Motor neuron (in vitro differentiated cells): ENCODE measurements at places on chromosomes 16 and 17. TPM values are rescaled to one million over a fixed set of nuclear protein-coding genes. Genes with fewer than 3 reads are reported as not detected.

VPS35 gene
- total RNA-seq, result 40.4 and 47.6 TPM in 2 replicates

SPEM3 gene
- 0.22 and 2.0 TPM in 2 replicates for total RNA-seq

- ATAC-seq, result no peak
These were observed 6.7 kb downstream of the NTHL1 start for GRCh38 chr16:2040787-2041522.

- ATAC-seq, result no peak
These were observed 22.5 kb upstream of the SLC7A5 start for GRCh38 chr16:87891764-87892163.

DNA sequence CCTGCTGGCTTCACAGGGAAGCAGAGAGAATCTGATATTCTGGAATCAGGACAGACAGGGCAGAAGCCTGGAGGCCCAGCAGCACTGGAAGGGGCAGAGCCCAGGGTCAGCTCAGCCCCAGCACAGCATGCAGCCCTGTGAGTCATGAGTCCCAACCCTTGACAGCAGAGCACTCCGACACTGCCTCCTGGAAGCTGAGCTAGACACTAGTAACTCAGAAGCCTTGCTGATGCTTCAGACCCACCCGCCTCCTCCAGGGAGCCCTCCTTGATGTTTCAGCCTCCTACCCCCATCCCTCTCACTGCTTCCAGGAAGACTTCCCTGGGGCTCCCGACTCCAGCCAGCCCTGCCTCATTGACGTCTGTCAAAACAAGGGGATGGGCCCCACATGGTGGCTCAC lies 6.9 kb downstream of the CAMKK1 start:
- ATAC-seq, result no peak

DNA sequence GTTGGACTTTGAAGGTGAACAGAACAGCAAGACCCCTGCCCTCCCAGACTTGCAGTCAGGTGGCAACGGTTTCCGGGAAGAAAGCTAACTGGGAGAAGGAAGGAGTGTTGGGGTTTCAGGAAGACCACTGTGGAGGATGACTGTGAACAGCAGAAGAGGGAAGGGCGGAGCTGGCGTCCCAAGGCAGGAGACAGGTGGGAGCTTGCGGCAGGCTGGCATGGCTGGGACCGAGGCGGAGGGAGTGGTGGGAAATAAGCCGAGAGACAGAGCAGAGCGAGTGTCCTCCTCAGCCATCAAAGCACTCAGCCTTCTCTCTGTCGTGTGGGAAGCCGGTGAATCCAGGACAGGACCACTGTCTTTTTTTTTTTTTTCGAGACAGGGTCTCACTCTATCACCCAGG lies 108.5 kb upstream of the CACNG5 start:
- ATAC-seq, result no peak

GRCh38 chr17:81566461-81567126 lies 14.4 kb upstream of the FAAP100 start:
- ATAC-seq, result peak; percentile 91

GRCh38 chr17:37465069-37465616 lies 24.5 kb upstream of the DUSP14 start:
- peak; percentile 89 for ATAC-seq

DNA sequence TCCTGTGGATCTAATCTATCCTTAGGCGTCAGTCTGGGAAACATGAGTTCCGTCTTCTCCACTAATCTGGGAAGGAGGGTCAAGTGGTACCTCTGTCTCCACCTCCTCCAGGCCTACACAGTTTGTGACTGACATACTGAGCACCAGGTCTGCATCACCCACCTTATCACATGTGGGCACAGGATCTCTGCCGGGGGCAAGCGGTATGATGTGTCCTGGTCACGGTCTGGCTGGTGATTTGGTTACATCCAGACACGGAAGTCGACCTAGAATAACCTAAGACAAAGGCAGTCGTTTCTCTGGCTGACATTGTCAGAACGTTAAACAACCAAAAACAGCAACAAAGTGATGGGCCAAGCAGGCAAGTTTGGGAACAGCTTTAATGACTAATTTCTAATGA lies 82.5 kb upstream of the HSBP1 start:
- ATAC-seq, result no peak

PRSS27 gene
- 2.9 and 4.4 TPM in 2 replicates for total RNA-seq

CCL8 gene
- total RNA-seq, result not detected in 2 replicates

TMC8 gene
- 0.58 and 1.1 TPM in 2 replicates for total RNA-seq

- ATAC-seq, result no peak
These were observed 3.2 kb downstream of the ZC3H7A start for GRCh38 chr16:11793840-11794239.

ACSM2A gene
- 0.27 and 0.36 TPM in 2 replicates for total RNA-seq

DNA sequence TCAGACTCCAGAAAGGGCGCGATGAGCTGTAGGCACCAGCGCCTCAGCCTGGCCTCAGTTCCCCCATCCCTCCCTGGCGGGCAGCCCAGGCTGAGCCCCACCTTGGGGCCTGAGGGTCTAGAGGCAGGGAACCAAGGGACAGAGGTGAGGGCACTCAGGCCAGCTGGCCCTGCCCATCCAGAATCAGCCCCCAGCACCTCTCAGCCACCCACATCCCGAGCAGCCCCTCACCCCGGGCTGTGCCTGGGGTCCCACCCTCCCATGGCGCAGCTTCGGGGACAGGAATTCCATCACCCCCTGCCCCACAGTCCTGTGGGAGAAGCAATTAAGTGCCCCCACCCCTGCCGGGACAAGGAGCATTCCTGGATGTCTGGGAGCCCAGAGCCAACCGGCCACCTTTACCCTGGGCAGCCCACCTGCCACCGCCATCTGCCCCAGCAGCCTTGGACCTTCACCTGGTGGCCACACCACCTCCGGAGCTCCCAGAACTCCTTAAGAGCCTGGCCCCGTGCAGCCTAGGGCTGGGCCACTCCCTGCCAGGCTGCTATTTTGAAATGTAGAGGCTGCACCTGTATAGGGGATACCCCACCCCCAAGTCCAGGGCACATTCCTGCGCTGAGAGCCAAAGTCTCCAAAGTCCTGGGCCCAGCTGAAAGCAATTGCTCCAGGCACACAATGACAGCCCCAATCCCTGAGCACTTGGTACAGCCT lies 33.7 kb upstream of the PVALEF start:
- ATAC-seq, result no peak

TEX14 gene
- total RNA-seq, result 0.20 and 0.27 TPM in 2 replicates

GRCh38 chr17:28573040-28573380 lies 1.7 kb upstream of the PIGS start:
- no peak for ATAC-seq

RAP1GAP2 gene
- total RNA-seq, result 4.7 and 4.9 TPM in 2 replicates

DNA sequence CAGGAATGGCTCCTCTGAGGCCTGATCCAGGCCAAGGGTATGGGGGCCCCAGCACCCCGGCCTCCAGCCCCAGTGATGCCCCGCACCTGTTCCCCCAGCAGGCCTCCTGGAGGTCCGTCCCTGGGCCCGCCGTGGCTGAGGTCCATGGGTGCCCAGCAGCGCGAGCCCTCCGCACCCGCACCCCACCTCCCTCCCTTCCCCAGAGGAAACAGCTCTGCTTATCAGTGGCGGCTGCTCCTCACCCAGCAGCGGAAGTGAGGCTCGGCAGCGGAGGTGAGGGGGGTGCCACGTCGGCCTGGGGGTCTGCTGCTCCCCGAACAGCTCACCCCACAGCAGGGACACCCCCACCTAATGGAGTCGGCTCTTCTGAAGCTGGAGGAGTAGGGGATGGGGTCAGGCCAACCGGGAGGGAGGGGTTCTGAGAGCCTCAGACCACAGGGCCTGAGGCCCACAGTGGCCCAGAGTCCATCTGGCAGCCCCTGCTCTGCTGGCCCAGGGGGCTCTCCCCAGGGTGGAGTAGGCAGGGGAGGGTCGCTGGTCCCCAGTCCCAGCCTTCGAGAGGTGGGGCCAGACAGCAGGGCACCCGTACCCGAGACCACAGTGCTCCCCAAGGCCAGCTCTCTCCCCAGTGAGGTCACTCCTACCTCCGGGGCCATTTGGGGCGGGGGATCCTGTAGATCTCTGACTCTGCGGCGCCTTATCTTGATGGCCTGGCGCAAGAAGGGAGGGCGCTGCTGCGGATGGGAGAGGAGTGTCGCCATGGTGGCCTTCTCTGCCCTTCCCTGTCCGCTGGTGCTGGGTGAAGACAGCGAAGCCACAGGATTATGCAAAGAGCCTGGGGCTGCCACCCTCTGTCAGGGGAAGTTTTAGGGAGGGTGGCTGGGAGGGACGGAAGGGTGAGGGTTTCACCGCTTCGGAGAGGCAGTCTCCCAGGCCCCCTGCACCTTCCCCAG lies at the start of gene UNC13D:
Gene UNC13D (minus strand): TSS at position 828 of the 953 bp plus-strand sequence. CDS start 67 bp downstream, at position 761.
- no peak for ATAC-seq

OR1A2 gene
- 1.5 TPM in 1 of 2 replicates, not detected in the other for total RNA-seq

DNA sequence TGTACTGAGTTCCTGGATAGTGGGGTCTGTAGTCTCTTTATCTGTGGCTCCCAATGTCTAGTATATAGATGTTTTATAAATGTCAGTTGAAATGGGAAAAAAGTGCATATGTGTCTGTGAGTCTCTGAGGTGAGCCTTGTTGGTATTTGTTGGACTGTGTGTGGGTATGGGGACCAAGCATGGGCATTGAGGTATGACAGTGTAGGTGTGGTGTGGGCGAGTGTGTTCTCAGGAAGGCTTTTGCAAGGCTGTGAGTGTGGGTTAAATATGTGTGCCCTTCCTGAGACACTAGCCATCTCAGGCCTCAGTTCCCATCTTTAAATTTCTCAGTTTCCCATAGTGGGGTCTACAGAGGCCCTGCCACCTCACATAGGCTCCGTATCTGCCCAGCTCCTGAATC lies 440.2 kb upstream of the CCL2 start:
- ATAC-seq, result no peak

GRCh38 chr17:58587713-58588117 lies 73.3 kb upstream of the MTMR4 start:
- ATAC-seq, result peak; percentile 71

- ATAC-seq, result no peak
These were observed 786 bp upstream of the CDK5RAP3 start for GRCh38 chr17:47969930-47970724.

DNA sequence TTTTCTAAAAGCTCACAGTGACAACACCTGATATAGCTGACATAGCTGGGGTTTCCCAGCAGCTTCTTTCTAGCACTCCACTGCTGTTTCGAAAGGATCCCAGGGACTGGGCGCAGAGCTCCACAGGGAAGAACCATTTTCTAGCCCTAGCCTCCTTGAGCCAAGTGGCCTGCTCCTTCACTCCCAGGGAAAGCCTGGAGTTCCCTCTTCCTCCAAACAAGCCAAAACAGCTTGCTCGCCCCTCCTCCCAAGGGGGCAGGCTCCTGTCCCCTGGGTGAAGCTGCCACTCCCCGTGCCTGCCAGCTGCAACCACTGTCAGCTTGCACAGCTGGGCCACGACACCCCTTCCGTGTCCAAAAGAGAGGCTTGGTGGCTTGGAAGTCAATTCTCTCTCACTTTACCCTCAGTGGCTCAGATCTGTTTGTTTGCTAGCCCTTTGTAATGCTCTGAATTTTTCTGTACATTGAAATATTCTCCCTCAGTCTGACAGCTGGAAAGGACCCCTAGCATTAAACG lies 59.8 kb downstream of the CYTH1 start:
- no peak for ATAC-seq

GRCh38 chr17:57920916-57921703 lies 34.1 kb downstream of the CUEDC1 start:
- ATAC-seq, result no peak

PLSCR3 gene
- total RNA-seq, result 5.5 and 7.0 TPM in 2 replicates

KRT222 gene
- not detected in 2 replicates for total RNA-seq

- ATAC-seq, result no peak
These were observed 2.7 kb downstream of the COTL1 start for GRCh38 chr16:84614968-84615813.
